ENCODE measurements at places on chromosomes 11 and 22. TPM values are rescaled to one million over a fixed set of nuclear protein-coding genes. Genes with fewer than 3 reads are reported as not detected.

The GAL3ST3 gene
- 35.9 TPM for total RNA-seq

DNA sequence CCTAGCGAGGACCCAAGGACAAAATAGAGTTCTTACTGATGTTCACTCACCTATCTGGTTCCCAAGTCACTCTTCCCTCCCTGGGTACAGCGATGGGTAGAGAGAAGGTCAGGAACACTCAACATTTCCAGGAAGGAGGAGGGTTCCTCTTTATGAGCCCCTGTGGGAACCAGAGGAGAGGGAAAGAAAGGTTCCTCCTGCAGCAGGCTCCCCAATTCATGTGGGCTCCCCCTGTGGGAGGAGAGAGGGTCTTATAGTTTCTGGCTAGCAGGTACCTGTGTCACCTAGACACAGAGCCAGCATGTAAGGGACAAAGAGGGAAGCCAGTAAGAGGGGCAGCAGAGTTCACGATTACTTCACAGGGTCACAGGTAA lies 93.5 kb downstream of the DBX1 start:
- DNase-seq, result no peak

DNA sequence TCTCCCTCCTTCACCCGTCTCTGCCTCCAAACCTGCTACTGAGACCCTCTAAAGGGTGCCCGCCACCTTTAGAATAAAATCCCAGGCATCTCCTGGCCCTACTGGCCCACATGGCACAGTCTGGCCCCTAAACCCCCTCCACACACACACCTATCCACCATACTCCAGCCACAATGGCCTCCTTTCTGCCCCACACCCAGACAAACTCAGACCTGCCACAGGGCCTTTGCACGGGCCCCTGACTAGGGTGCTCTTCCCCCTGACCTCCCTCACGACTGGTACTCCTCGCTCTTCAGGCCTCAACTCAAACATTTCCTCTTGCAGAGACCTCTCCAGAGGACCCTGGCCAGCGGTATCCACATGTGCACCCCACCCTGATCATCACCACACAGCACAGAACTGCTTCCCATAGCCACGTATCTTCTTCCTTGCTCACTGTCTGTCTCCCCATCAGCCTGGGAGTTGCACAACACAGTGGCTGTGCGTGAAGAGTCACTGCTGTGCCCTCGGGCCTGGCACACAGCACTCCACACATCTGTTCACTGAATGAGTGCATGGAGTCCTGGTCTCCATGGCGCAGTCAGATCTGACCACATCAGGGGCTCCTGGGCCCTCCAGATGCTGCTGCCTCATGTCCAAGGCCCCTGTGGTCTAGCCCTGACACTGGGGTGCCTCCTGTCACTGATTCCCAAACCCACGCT lies 66.2 kb upstream of the TCF20 start:
- DNase-seq, result no peak

DNA sequence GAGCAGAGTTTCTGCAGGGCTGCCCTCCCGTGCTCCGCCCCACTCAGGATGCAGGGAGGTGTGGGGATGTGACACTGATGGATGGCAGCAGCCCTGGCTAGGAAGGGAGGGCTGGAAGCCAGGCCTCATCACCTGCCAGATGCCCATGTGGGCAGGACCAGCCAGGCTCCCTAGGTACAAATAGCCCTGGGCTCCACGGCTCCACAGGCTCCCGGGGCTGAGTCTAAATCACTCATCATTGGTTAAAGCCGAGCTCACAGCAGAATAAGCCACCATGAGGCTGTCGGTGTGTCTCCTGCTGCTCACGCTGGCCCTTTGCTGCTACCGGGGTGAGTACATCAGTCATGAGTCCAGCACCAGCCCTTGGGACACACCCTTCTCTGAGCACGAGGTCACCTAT lies at the start of gene SCGB1D1:
SCGB1D1 (plus strand) TSS at position 206 of the 400 bp plus-strand sequence; CDS start at position 275, 69 bp downstream.
- DNase-seq, result no peak

GRCh38 chr11:8480858-8481257 lies 113.2 kb downstream of the STK33 start:
- no peak for DNase-seq

GRCh38 chr11:119258983-119259382 lies 52.8 kb downstream of the CBL start:
- DNase-seq, result no peak

The ELFN2 gene
- 1.1 TPM for total RNA-seq

The PTPRCAP gene
- not detected for total RNA-seq

The PTGDR2 gene
- total RNA-seq, result 0.06 TPM

GRCh38 chr22:29313126-29313575 lies 2.3 kb downstream of the RASL10A start:
- peak; percentile 68 for DNase-seq

The LRRC55 gene
- total RNA-seq, result 1.4 TPM

DNA sequence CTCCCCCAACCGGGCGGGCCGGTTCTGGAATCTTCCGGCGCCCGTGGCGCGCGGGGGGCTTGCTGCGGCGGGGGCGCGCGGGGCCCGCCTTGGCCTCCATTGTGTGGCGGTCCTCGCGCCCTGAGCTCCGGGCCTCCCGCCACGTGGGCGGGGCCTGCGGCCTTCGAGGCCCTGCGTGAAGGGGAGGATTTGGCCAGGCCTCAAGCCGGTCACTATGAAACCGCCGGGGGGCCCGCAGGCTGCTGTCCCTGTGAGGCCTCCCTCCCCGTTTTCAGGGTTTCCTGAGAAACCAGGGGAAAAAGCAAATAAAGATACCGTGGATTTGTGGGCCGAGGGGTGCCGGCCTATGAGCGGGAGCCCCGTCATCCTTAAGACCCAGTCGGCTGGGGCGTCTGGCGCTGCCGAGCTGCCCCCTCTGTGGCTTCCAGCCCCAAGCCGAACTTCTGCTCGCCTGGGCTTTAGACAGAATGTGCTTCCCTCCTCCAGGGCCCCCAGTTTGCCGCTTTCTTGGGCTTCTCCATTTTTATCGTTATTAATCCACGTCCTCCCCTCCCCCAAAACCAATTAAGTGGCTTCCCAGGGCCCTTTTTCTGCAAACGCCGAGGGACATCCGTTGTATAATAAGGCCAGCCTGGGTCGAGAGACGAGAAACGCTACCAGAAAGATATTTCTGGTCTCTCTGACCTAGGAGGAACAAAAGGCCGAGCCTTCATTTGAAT lies 602 bp downstream of the EWSR1 start:
- peak; percentile 86 for DNase-seq

The TRPM5 gene
- 0.34 TPM for total RNA-seq

DNA sequence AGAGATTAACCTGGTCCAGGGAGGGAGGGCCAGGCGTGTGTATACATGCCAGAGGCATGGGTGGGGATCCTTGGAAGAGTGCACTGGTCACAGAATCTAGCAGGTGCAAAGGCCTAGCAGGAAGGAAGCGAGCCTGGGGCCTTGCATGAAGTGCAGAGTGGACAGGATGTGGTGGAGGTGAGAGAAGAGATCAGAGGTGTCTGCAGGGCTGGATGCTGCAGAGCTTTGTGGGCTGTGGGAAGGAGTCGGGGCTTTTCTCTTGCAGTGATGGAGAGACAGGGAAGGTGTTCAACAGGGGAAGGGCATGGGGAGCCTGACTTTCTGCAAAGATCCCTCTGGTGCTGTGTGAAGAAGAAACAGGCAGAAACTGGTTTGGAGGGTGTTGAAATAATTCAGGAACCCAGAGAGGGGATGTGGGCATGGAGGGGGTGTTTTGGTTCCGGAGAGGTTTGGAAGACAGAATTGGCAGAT lies 2.5 kb upstream of the TPST2 start:
- no peak for DNase-seq

GRCh38 chr11:90197377-90197776 lies 25.5 kb downstream of the CHORDC1 start:
- no peak for DNase-seq

DNA sequence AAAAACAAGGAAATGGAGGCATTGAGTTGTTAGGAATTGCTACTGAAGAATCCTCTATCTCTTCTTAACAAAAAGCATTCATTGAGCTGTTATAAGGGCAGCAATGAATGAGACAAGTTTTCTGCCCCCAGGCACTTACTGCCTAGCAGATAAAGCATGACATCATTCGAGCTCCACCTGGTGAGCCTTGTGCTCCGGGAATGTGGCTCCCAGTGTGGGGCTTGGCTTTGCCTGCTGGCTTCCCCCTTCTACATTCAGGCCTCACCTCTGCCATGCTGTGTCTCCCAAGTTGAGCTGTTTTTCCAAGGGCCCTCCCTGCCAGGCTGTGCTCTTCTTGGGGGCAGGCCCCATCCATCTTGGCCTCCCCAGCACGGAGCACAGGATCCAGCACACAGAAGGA lies 56.9 kb upstream of the EIF3D start:
- DNase-seq, result no peak

GRCh38 chr11:13889552-13890249 lies 72.8 kb upstream of the SPON1 start:
- DNase-seq, result no peak

DNA sequence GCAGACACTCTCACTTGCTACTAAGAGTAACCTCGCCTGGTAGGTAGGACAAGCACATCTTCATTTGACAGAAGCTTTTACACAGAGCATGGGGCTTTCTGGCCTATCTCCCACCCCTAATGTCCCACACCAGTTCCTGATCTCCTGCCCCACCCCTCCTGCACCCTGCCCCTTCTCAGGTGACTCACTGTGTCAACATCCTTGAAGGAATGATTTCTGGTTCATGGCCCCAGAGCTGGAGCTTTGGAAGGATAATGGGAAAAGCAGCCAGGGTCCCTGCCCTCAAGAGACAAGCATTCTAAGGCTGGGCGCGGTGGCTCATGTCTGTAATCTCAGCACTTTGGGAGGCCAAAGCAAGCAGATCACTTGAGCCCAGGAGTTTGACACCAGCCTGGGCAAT lies 47.2 kb downstream of the LRFN4 start:
- no peak for DNase-seq

DNA sequence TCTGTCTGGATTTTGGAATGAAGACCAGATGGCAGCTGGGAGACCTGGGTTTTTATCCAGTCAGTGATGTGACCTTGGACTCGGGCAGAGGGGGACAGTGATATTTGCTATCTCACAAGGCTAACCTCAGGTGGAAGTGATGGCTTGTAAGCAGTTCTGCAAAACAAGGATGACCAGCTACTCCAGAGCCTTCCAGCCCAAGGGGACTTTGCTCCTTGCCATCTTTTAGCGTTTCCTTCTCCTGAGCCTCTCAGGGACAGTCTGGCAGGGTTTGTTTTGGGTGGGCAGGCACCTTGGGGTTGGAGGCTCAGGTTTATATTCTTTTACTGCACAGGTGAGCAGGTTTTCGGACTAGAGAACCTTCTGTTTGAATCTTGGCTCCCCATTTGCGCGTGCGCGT lies 9.5 kb upstream of the OSBP2 start:
- no peak for DNase-seq

DNA sequence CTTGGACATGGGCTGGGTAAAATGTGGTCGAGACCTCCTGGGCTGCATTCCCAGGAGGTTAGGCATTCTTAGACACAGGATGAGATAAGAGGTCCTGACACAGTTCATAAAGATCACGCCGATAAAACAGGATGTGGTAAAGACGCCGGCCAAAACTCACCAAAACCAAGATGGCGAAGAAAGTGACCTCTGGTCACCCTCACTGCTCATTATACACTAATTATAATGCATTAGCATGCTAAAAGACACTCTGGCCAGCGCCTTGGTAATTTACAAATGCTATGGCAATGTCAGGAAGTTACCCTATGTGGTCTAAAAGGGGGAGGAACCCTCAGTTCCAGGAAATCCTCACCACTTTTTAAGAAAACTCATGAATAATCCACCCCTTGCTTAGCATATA lies 983.3 kb downstream of the OPCML start:
- DNase-seq, result no peak

DNA sequence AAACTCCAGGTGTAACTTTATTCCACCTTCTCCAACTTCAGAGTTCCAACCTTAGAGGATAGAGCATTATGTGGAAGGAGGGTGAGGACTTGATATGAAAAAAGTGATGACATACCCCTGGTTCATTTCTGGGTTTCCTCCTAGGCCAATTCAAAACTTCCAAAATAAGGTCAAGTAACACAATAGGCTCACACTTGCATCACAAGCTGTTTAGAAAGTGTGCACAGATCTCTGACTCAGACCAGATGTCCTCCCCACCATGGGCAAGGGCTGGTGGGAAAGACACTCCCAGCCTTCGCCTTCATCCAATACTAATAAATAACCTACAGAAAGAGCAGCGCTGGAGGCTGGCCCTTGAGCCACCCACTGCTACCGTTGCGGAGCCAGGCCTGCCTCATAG lies 5.8 kb upstream of the BUD13 start:
- DNase-seq, result no peak

The BIK gene
- 1.6 TPM for total RNA-seq

DNA sequence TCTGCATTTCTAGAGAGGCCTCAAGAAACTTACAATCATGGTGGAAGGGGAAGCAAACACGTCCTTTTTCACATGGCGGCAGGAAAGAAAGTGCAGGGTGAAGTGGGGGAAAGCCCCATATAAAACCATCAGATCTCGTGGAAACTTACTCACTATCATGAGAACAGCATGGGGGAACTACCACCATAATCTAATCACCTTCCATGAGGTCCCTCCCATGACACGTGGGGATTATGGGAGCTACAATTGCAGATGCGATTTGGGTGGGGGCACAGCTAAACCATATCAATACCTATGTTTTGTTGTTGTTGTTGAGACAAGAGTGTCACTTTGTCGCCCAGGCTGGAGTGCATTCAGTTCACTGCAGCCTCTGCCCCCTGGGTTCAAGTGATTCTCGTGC lies 29.9 kb downstream of the SFI1 start:
- DNase-seq, result no peak

The SCT gene
- total RNA-seq, result not detected

GRCh38 chr11:67576735-67577475 lies 6.7 kb upstream of the GSTP1 start:
- no peak for DNase-seq

GRCh38 chr22:39316440-39317083 lies 2.9 kb downstream of the RPL3 start:
- DNase-seq, result peak; percentile 88

The SLC2A11 gene
- total RNA-seq, result 3.8 TPM

- no peak for DNase-seq
These were observed 881.4 kb upstream of the CHORDC1 start for GRCh38 chr11:91104237-91104636.

- no peak for DNase-seq
These were observed 150.8 kb upstream of the TIMP3 start for GRCh38 chr22:32650553-32651345.

DNA sequence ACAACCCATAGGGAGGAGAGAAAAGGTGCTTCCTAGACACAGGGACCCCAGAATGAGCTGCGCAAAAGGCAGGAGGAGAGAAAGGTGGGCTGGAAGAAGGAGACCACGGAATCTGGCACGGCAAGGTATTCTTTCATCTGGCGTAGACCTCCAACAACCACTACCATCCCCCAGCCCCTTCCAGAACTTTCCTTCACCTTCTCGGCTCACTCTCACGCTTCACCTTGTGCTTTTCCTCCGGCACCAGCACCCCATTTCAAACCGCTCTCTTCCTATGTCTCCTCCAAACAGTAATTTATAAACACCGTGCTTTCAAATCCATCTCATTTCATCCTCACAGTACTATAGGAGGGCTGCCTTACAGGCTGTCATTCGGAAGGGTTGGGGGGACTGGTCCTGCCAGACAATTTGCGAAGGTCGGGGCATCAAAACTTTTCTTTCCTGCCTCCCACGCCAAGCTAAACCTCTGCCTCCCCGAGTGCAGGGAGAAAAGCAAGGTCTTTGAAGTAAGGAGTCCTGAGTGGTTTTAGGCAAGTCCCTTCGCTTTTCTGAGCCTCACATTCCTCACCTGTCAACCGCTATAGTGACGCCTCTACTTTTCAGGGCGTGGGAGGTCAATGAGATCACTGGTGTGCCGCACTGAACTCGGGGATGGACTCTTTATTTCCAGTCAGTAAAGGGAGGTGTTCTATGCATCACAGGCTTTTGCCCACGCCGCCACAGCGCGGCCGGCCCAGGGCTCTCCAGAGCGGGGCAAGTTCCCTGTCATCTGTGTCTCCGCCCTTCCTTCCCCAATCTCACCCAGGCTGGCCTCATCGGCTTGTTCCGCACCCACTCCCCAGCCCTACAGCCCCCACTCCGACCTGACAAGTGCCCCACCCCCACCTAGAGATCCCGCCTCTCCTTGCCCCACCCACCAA lies 800 bp downstream of the KCTD21 start:
- DNase-seq, result no peak
